ENCODE measurements at places on chromosomes 4 and X.

DNA sequence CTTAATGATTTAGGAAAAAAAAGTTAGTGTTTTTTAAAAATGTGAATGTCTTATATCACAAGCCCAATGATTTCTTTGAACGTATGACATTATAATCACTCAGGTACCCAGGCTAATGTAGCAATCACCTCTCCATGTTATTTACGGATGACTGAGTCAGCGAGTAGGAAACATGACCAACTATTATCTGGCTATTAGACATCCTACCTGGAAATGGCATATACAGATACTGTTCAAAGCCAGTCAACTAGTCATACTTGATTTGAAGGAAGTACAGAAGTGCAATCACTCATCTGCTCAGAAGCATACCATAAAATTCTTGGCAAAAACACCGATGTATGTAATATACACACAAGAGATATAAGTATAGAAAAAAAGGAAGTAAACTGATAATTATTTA, 732.5 kb downstream of the ARAP2 start:
- no peak for DNase-seq

- DNase-seq, result no peak
These were observed 48.8 kb downstream of the SPOCK3 start for GRCh38 chr4:167185465-167185864.

GRCh38 chrX:13180807-13181206, 136.4 kb upstream of the FAM9C start:
- no peak for DNase-seq

DNA sequence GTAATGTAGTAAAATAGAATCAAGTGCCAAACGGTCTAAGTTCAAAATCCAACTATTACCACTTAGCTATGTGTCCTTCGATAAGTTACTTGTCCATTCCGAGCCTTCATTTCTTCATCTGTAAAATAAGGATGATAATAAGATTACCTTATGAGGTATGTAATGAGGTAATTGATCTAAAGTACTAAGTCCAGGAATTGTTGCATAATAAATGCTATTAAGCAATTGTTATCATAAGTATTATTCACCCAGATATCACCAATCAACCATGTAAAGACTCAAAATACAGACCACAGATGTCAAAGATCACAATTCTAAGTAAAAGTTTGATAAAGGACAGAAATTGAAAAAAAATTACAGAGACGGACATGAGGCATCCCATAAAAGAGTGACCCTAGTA, 168.4 kb upstream of the POU3F4 start:
- DNase-seq, result no peak

DNA sequence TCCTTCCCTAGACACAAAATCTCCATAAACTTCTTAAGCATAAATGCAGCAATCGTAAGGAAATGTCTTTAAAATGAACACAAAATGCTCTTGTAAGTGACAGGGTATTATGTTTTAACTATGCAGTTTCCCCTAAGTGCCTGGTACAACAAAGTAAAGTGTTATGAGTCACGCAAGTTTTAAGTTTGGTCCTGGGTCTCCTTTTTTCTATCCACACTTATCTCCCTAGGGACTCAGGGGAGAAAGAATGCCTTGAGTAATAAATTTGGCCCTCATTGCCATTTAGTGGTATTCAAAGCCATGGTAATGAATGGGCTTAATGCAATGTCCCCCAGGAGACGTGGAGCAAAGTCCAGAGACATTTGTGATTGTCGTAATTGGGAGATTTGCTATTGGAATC, 149.1 kb downstream of the MAGEB17 start:
- no peak for DNase-seq

GRCh38 chr4:2402941-2403340, 15.5 kb downstream of the ZFYVE28 start:
- DNase-seq, result no peak

- no peak for DNase-seq
These were observed 25.6 kb downstream of the SMARCA5 start for GRCh38 chr4:143538979-143539669.

DNA sequence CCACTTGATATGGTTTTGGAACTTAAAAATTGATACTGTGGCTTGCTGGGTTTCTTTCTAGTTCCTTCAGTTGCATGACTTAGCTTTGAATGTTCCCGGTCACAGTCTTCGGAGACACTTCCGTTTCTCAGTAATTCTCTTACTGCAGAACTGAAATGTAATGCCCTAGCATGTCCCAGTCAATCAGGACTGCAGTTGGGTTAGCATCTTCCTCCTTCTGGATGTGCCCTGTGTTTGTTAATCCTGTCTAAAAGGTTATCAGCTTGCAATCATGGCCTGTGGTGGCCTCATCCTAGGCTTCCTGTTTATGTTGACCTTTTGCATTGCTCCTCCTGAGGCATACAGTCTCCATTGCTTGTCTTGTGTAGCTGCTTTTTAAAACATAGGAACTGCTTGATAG, 275.9 kb downstream of the ARHGAP10 start:
- DNase-seq, result no peak

- no peak for DNase-seq
These were observed 120.7 kb downstream of the NKX6-1 start for GRCh38 chr4:84378356-84378755.

GRCh38 chrX:32153585-32153984, 1057.8 kb downstream of the DMD start:
- DNase-seq, result no peak

GRCh38 chrX:119685225-119686066, 7.5 kb downstream of the SEPTIN6 start:
- DNase-seq, result no peak

DNA sequence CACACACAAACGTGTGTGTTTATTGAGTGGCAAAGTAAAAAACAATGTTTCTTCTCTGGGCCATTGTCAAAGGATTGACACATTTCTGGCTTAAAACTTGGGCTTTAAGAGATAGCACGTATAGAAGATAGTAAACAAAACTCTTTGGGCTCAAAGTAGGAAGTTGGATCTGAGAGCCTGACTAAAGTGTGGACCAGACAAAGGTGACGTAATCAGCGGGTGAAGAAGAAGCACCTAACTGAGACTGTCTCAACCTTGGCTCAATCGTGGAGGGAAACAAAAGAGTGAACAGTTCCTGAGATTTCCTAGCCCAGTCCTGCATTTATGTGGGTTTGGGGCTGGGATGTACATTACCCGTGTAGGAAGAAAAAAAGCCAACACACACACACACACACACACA, 13.7 kb downstream of the PFKFB1 start:
- DNase-seq, result no peak
